ENCODE measurements at places on chromosomes 4 and X.

- DNase-seq: no peak
Measured at GRCh38 chr4:173698557-173699262, 168.7 kb upstream of the HAND2 start.

DNA sequence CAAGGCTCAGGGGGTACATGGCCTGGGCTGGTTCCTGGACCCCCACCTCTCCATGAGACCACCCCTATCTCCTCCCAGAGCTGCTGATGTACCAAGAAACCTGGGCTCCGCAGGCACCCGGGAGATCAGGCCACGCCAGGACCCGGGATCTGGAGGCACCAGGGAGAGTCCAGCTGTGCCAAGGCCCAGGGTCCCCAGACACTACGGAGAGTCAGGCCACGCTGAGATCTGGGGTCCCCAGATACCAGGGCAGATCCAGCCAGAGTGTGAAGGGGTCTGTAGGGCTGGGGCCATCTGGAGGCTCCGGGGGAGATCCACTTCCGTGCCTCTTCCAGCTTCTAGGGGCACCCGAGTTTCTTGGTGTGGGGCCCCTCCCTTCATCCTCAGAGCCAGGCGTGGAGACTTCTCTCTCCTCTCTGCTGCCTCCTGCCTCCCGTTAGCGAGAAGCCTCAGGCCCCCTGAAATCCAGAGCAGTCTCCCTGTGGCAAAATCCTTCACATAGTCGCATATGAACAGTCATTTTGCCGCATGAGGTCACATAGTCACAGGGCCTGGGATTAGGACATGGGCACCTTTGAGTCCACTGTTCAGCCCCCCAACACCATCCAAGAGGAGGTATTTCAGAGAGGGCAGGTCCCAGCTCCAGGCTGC is 9.7 kb downstream of the ABLIM2 start:
- DNase-seq: no peak

DNA sequence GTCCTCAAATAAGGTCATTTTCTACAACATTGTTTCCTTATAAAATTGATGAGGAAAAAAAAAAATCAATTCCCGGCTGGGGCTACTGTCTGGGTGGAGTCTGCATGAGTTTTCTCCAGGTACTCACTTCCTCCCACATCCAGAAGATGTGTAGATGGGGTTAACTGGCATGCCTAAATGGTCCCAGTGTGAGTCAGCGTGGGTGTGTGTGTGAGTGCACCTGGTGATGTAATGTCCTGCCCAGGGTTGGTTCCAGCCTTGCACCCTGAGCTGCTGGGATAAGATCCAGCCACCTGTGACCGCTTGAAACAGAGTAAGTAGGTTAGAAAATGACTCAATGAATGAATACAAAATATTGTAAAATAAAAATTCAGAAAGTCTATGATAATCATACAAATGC is 11.1 kb downstream of the USP26 start:
- no peak for DNase-seq

DNA sequence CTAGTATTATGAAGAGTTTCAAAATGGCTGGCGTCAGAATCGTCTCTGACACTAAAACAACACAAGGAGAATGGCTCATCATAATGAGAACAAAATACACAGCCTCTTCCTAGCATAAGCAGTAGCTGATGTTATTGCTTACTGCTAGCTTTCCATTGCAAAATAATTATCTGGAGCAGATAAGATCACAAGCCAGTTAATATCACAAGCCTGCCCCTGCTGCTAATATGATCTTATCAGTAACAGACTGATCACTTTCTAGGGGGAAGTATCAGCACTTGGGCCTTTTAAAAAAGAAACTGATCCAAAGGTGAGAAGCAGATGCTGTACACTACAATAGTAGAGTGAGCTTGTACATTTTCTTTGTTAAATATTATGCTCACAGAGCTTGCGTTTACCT is 554.8 kb upstream of the PABPC4L start:
- DNase-seq: no peak

All from stimulated activated CD4-positive, alpha-beta T cell treated with anti-CD3 and anti-CD28 coated beads, Interleukin-15, amount 100 ng/mL, for 1 hour (primary cell).